ENCODE measurements at places on chromosomes 5 and 9.

DNA sequence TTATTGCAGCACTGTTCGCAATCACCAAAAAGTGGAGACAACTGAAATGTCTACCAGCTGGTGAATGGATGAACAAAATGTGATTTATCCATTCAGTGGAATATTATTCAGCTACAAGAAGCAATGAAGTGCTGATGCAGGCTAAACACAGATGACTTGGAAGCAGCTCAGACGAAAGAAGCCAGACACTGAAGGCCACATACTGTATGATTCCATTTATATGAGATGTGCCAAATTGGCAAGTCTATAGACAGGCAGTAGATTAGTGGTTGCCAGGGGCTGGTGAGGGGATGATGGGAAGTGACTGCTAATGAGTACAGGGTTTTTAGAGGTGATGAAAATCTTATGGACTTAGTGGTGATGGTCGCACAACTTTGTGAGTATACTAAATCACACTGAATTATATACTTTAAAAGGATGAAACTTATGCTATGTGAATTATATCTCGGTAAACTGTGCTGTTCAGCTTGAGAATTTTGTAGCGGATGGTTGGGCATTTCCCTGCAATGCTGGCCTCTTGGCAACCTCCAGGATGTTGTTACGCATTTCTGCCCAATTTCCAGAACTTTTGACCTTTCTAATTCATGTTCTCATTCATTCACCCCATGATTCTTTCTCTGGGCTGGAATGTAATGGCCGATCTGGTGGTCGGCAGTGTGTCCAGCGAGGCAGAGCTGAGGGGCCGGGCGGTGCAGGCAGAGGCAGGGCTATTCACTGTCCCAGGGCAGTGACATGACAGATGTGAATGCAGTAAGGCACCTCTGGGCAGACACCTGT lies 22.0 kb upstream of the WNK2 start:
- no peak overlapping the region for H3K27ac ChIP-seq
- peaks cover 6% of the 10 kb centered on the region for H3K4me1 ChIP-seq
- DNase-seq: no peak
- H3K27me3 ChIP-seq: no peaks in the 10 kb centered on the region

GRCh38 chr9:107067739-107068416 lies 204.9 kb downstream of the ZNF462 start:
- DNase-seq: no peak
- H3K27me3 ChIP-seq: no peaks in the 10 kb centered on the region
- no peaks in the 10 kb centered on the region for H3K36me3 ChIP-seq
- H3K4me3 ChIP-seq: no peak overlapping the region

DNA sequence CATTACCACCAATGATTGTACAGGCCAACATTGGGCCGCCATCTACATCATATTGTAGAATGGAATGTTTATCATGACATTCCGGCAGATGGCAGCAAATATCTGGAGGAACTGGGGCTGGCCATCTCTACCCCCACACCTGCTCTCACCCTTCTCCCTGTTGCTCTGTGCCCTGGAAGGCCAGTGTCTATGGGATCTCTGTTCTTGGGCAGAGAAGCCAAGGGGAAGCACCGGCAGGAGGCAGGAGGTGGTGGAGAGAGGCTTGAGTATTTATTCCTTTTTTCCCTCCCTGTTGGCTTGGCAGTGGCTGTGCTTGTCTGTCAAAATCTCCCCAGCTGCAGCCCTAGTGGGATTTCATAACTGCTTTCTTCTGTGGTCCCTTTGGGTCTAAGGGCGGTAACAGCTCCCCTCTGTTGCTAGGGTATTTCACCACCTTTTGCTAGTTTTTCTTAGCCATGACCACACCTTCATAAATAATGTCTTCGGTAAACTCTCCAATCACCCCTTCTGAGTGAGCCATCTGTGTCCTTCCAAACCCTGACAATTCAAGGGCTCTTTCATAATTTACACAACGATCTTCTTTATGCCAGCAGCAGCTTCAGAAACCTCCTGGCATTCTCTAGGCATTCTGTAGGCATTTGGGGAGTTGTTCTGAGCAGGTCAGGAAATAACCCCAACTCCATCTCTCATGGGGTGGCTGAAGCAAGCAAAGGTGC lies 225.8 kb downstream of the MELK start:
- DNase-seq: no peak
- H3K36me3 ChIP-seq: no peaks in the 10 kb centered on the region
- no peak overlapping the region for H3K4me3 ChIP-seq
- no peak overlapping the region for H3K27ac ChIP-seq
- H3K4me1 ChIP-seq: no peaks in the 10 kb centered on the region

- no peak overlapping the region for H3K27ac ChIP-seq
- peaks cover 12% of the 10 kb centered on the region for H3K4me1 ChIP-seq
- no peaks in the 10 kb centered on the region for H3K36me3 ChIP-seq
- DNase-seq: no peak
- no peaks in the 10 kb centered on the region for H3K27me3 ChIP-seq
Observed at GRCh38 chr9:113462781-113463286, 693 bp upstream of the RGS3 start.
